ENCODE measurements at places on chromosomes 7 and 10. TPM values are rescaled to one million over a fixed set of nuclear protein-coding genes. Genes with fewer than 3 reads are reported as not detected.

UCN3 gene
- not detected for total RNA-seq

- no peaks in the 10 kb centered on the region for H3K4me1 ChIP-seq
- no peak overlapping the region for H3K27ac ChIP-seq
- no peak overlapping the region for H3K4me3 ChIP-seq
- no peaks in the 10 kb centered on the region for H3K27me3 ChIP-seq
- DNase-seq: no peak
These were observed 517.5 kb upstream of the GALNT17 start for GRCh38 chr7:70614237-70615045.

GRCh38 chr7:102155821-102156441 is 130.7 kb upstream of the SH2B2 start:
- H3K36me3 ChIP-seq: peaks cover 20% of the 10 kb centered on the region
- H3K27ac ChIP-seq: no peak overlapping the region
- H3K4me1 ChIP-seq: peaks cover 2% of the 10 kb centered on the region
- H3K27me3 ChIP-seq: no peaks in the 10 kb centered on the region
- H3K4me3 ChIP-seq: no peak overlapping the region
- DNase-seq: no peak

CPN1 gene
- total RNA-seq: not detected

- DNase-seq: no peak
- H3K27ac ChIP-seq: no peak overlapping the region
- no peak overlapping the region for H3K4me3 ChIP-seq
- no peaks in the 10 kb centered on the region for H3K27me3 ChIP-seq
These were observed 468.2 kb upstream of the LRRTM3 start for GRCh38 chr10:66457629-66458028.

ASAH2 gene
- 6.7 TPM for total RNA-seq

GRCh38 chr7:36635091-36635490 is 89.2 kb downstream of the AOAH start:
- H3K27ac ChIP-seq: peak overlapping the region; percentile 46
- H3K36me3 ChIP-seq: peaks cover 16% of the 10 kb centered on the region
- H3K4me3 ChIP-seq: peak overlapping the region; percentile 30
- peaks cover 68% of the 10 kb centered on the region for H3K4me1 ChIP-seq
- DNase-seq: no peak

IMPDH1 gene
- 45.0 TPM for total RNA-seq

C10orf71 gene
- total RNA-seq: not detected

ANLN gene
- 0.36 TPM for total RNA-seq

GRCh38 chr7:4209126-4209525 is 473.0 kb upstream of the FOXK1 start:
- no peaks in the 10 kb centered on the region for H3K27me3 ChIP-seq
- H3K27ac ChIP-seq: no peak overlapping the region
- H3K4me1 ChIP-seq: peaks cover 2% of the 10 kb centered on the region
- H3K4me3 ChIP-seq: no peak overlapping the region

DNA sequence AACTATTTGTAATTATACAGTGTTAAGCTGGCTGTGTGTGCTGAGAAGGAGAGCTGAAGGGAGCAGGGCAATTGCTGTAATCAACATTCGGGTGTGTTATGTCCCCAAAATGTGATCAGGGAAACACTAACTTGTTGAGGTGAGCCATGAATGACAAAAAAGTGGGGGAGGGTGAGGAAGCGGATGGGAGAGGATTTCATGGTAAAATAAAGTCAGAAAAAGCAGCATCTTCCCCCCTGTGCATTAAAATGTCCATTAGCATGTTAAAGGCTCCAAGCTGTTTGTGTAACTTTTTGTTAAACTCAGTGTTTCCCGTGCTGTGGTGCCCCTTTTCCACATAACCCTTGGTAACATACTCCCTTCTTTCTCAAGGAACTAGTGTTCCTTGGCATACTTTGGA is 84.9 kb downstream of the ARID5B start:
- H3K4me1 ChIP-seq: peaks cover 41% of the 10 kb centered on the region
- H3K36me3 ChIP-seq: peaks cover 8% of the 10 kb centered on the region
- no peaks in the 10 kb centered on the region for H3K27me3 ChIP-seq
- H3K4me3 ChIP-seq: no peak overlapping the region
- H3K27ac ChIP-seq: no peak overlapping the region
- DNase-seq: no peak

GRCh38 chr10:89224739-89225443 is 17.8 kb upstream of the CH25H start:
- no peaks in the 10 kb centered on the region for H3K27me3 ChIP-seq
- H3K36me3 ChIP-seq: peaks cover 71% of the 10 kb centered on the region
- DNase-seq: no peak

GRCh38 chr7:69365651-69366192 is 232.6 kb upstream of the AUTS2 start:
- no peak overlapping the region for H3K4me3 ChIP-seq
- no peaks in the 10 kb centered on the region for H3K27me3 ChIP-seq
- no peak for DNase-seq
- peaks cover 4% of the 10 kb centered on the region for H3K36me3 ChIP-seq
- no peaks in the 10 kb centered on the region for H3K4me1 ChIP-seq
- H3K27ac ChIP-seq: no peak overlapping the region

DNA sequence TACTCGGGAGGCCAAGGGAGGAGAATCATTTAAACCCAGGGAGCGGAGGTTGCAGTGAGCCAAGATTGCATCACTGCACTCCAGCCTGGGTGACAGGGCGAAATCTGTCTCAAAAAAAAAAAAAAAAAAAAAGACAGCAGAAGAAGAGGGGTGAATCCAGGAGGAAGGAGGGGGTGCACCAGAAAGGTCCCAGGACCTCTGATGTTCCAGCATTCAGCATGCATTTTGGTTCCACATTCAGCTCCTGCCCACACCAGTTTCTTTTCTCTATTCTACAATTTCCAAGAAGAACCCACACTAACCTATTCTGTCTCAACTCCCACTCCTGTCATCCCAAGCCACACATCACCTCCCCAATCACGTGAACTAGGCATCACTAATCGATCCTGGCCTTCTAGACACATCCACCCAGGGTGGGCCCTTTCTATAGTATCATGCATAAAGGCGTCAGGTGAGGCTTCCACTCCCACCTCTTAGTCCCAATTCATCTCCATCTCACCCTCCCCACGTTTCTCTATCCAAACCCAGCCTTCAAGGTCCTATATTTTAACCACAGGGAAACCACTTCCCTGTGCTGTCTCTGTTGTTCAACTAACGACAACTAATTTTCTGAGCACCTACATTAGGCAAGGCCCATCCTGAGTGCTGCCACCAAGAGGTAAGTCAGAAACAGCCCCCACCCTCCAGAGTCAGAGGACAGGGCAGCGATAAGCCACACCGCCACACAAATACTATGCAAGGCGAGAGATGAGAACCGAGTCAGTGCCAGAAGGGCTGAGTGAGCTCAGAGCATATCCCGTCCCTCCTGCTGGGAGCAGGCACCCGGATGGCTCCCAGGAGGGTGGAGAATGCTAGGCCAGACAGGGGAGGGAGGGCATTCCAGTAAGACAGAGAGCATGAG is 2.2 kb downstream of the ANXA11 start:
- H3K27me3 ChIP-seq: no peaks in the 10 kb centered on the region
- peak; percentile 66 for DNase-seq
- H3K36me3 ChIP-seq: no peaks in the 10 kb centered on the region
- H3K4me3 ChIP-seq: peak overlapping the region; percentile 98
- peaks cover 45% of the 10 kb centered on the region for H3K4me1 ChIP-seq
